Stimulated activated naive CD4-positive, alpha-beta T cell treated with Interleukin-2 at 50 U/mL for 16 hours (primary cell): ENCODE measurements at places on chromosomes 12 and 14.

GRCh38 chr14:90398841-90399540, 2.2 kb downstream of the CALM1 start:
- DNase-seq = no peak

- peak; percentile 39 for DNase-seq
Measured at GRCh38 chr12:104083769-104084475, 19.6 kb downstream of the HCFC2 start.

DNA sequence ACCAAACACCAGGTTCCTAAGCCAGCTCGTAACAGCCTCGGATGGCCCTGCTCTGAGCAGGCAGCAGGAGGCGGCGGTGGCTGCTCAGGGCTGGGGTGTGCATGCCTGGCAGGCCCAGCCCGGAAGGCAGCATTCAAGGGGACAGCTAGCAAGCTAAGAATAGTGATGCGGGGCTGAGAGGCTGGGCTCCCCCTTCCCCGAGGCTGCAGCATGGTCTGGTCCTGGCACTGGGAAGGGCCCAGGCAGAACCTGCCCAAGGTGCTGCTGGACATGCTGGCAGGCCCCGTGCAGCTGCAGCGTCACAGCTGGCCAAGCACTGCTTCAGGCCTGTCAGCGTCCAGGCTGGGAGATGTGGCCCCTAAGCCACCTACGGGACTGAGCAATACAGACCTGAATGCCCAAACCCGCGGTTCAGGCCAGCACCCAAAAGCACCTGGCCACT, 26.4 kb upstream of the NUDT14 start:
- DNase-seq = no peak

DNA sequence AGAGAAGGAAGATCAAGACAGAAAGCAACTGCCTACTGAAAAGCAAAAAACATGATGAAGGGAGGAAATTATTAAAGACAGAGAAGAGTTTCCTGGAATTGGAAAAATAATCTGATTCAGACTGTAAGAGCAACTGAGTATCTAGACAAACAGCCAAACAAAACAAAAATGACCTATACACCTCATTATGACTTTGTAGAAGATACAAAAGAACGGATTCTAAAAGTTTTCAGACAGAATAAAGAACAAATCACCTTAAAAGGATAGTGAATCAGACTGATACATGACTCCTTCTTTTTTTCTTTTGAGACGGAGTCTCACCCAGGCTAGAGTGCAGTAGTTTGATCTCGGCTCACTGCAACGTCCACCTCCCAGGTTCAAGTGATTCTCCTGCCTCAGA, 10.4 kb downstream of the OSBPL8 start:
- no peak for DNase-seq

DNA sequence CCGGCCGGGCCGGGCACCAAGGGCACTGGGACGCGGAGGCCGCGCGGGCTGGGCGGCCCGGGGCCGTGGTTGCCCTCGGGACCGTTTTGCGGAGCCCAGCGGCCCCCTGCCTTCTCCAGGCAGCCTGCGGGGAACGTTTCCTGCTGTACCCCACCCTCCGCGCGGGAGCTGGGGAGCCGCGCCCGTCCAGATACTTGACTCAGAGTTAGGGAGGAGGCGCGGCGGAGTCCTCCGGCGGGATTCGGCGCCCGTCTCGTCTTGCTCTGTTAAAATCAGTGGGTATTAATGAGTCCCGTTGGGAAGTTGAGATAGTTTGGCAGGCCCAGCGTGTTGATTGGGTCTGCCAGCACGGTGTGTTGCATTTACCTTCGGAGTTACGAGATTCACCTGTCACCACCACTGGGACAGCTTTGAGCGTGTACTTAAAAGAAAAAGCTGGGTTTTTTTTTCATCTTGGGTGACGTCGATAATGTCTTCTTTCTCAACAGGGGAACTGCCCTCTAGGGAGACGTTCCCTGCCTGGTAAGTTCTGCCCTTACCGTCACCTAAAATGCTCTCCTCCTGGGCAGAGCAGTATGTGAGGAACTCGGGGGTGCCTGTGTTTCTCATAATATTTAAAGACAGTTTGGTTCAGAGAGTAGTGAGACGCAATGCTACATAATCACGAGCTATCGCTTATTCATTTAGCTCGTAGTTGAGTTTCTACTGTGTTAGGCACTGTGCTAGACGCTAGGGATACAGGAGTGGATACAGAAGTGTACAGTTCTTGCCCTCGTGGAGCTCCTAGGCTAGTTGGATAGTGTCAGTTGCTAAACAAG, 596 bp downstream of the DLST start:
- peak; percentile 51 for DNase-seq

DNA sequence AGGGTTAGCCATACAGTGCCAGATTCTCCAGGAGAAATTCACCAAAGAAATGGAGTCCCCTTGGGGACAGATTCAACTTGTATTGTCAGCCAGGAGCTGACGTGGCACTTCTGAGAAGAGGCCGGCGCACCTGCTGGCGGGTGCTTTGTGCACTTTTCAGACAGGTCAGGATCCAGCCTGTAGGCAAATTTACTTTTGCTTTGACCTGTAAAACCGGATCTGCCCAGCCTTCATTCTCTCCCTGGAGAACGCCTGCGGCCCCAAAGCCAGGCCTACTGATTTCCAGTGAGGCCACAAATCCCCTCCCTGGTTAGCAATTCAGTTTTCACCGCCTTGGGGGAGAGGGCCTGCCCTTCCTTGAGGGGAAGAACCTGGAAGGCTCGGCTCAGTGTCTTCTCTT, 17.4 kb downstream of the P2RX4 start:
- DNase-seq = no peak

DNA sequence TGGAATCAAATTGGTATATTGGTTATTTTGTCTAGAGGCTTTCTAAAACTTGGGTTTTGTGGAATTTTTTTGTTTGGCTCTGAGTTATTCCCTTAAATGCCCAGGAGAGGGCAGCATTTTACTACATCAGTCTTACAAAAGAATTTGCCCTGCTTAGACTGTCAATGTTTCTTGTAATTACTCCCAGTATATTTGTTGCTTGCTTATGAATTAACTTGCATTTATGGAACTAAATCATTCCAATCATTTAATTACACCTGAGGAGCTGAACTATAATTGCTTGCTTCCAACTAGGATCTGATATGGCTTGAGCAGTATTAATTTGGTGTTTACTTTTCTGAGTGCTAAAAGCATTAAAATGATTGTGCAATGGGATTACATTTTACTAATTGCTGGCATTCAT, 48.7 kb downstream of the MIPOL1 start:
- no peak for DNase-seq

- DNase-seq = no peak
Measured at GRCh38 chr14:23639891-23640523, 3.8 kb downstream of the DHRS2 start.

DNA sequence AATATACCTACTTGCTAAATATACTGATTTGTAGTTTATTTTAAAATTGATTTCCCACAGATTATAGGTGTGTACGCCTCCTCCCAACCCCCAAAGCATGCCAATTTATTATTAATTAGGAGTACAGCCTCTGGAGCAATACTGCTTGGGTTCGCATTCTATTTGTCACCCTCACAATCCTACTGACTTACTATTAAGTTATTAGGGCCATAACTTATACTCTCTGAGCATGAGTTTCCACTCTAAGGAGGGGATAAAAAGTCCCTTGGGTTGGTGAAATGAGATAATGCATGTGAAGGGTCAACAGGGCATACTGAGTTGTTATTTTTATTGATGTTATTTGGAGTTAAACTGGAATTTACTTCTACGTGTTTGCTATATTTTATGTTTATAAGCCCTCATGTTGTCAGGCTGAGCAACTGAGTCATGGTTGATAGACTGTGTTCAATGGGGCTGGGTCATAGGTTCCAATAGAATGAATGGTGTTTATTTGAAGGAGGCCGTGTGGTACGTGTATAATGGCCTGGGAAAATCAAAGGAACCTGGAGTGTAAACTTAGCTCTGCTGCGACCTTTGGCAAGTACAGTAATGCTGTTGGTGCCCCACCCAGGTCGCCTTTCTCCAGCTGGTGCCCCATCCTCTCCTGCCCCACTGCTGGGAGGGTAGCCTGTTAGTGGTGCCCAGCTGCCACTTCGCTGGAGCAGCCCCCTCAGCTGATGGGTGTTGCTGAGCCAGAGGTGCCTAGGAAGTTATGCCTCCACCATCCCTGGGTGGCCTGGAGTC, 99.3 kb upstream of the PTPRB start:
- DNase-seq = no peak

GRCh38 chr12:26712892-26713291, 120.1 kb downstream of the ITPR2 start:
- no peak for DNase-seq

- no peak for DNase-seq
Measured at GRCh38 chr12:94916663-94917062, 86.8 kb downstream of the NDUFA12 start.

DNA sequence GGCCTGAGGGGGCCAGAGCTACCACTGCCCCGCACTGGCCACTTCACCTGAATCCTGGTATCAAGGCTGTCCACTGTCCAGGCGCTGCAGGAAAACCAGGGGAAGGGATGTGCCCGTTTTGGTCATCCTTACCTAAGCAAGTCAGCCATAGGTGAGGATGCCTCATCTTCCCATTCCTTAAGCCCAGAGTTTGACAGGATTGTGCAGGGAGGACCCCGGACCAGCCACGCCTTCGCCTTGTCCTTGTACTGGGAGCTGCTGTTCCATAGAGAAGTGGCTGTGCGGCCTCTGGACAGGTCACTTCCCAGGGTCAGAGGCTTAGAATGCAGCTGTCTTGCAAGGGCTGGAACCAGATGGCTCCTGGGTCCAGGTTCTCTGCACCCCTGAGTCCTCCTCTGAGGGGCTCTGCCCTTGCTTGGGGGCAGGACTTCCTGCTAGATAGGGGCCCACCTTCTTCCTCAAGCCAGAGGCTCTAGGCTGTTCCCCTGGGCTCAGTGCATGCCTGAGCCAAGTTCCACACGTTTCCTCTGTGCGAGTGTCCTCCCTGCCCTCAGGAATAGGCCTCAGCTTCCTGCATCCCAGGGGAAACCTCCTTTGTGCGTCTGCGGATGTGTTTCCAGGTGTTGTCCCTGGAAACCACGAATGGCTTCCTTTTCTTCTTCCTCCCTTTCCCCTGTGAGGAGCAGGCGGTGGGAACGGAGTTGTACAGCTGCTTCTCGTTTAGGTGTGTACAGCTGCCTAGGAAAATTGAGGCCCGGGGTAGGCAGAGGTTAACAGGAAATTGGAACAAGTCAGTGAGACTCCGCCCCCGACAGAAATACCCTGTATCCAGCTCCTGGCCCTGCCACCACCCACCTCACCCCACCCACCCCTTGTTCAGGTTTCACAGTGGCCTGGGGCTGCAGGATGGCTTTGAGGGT, 54.3 kb upstream of the RIN3 start:
- no peak for DNase-seq

- DNase-seq = no peak
Measured at GRCh38 chr12:88313554-88313953, 171.4 kb downstream of the TMTC3 start.

- no peak for DNase-seq
Measured at GRCh38 chr14:31164115-31164514, 43.5 kb downstream of the HECTD1 start.

- DNase-seq = no peak
Measured at GRCh38 chr12:1863823-1864222, 43.5 kb downstream of the LRTM2 start.

DNA sequence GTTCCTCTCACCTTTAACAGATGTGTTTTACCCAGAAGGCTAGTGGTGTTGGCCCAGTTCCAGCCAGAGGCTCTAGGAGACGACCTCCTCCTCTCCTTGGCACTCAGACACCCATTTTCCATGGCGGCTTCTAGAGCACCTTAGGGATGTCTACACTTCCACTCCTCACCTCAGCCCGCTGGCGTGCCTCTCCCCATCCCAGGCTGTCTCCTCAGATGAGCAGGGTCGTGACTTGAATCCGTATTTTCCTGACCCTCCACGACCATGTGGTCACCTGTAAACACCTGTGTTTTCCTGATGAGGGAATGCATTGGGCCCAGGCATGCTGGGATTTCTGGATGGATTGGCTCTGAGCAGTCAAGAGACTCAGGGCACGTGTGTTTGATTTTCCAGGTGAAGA, 21.8 kb upstream of the RIN3 start:
- no peak for DNase-seq

GRCh38 chr12:130220706-130221100, 58.4 kb downstream of the FZD10 start:
- no peak for DNase-seq

- no peak for DNase-seq
Measured at GRCh38 chr14:24984846-24985589, 64.9 kb downstream of the STXBP6 start.

- peak; percentile 44 for DNase-seq
Measured at GRCh38 chr14:91138511-91139359, 24.9 kb downstream of the DGLUCY start.

DNA sequence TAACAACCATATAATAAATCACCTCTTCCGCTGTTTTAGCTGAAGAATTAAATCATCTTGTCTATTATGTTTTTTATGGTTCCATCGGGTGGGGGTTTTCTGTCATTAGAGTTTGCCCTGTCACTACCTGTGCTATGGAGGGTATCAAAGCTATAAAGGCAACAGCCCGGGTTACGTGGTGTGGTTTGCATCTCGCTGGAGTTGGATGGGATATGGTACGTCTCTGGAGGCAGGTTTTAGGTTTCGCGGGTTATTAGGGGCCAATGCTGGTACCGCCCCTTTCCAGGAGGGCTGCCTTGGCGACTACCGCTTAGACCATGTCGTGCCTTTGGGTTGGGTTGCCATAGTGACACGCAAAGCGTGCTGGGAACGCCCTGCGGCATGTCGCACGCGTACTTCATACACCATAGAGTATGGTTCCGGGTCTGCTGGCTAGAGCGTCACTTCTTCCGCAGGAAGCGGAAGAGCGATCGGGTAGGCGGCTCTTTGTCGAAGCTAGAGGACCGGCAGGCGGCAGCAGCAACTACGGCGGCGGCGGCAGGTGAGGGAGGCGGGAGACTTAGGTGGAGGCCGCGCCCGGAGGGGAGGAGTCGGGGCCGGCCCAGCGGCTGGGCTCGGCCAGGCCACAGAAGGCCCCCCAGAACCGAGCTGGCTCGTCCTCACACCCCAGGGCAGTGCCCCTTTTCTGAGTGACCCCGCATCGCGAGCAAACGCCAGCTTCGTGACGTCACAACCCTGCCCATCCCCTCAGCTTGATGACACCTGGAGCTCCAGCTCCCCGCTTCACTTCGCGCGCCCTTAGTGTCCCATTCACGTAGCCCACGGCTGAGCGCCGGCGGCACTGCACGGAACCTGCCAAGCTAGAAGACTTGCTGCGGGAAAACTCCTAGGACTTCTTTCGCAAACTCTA, at the start of gene ZC3H10:
Gene ZC3H10, plus strand, starts transcription at position 489 of the 910 bp plus-strand sequence. CDS start 2,297 bp downstream, outside the sequence.
- peak; percentile 97 for DNase-seq

DNA sequence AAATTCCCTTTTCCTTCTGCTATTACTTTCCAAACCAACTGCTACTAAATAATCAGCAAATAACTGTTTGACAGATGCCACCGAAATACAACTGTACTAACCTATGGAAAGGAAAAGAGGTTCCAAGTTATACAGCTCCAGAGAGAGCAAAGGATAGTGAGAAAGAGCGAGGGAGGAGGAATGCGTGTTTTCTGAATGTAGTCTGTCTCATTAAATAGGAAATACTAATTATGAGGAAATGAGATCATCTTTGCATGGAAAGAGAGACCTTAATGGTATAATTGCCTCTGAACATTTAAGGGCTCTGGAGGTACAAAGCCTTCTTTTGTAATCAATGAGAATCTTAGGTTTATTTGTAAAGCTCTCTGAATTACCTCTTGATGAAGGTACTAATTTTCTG, 195.2 kb downstream of the APAF1 start:
- DNase-seq = no peak
